ENCODE measurements at places on chromosomes 3 and 15.
A peak's percentile ranks its signal among the peaks of the same experiment; 100 is the strongest.

GRCh38 chr3:70702132-70702531, 389.7 kb upstream of the MDFIC2 start:
- no peak for DNase-seq

- DNase-seq: no peak
Observed at GRCh38 chr3:116614795-116615362, 94.7 kb upstream of the TUSC7 start.

GRCh38 chr15:45666119-45666875, 31.5 kb downstream of the SQOR start:
- no peak for DNase-seq

GRCh38 chr3:43185274-43185982, 79.5 kb upstream of the POMGNT2 start:
- DNase-seq: no peak

- DNase-seq: no peak
Observed at GRCh38 chr3:188890572-188891270, 281.1 kb upstream of the TPRG1 start.

- no peak for DNase-seq
Observed at GRCh38 chr3:46580675-46581074, 14.6 kb upstream of the LRRC2 start.

DNA sequence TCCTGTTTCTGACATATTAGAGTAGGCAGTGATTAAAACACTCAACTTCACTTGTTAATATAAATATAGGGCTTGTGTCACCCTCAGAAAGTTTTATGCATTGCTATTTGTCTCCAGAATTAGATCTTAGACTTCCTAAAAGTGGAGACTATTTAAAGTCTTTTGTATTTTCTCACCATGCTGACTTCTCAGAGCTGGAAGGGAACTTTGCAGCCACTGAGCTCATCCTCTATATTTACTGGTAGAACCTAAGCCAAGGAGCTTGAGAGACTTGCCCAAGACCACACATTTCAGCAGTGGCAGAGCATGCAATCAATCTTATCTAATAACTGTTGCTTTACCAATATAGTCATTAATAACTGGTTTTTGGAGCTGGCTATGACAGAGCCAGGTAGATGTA, 53.2 kb downstream of the STAC start:
- DNase-seq: no peak

- DNase-seq: no peak
Observed at GRCh38 chr15:77630956-77631744, 1.6 kb downstream of the LINGO1 start.

GRCh38 chr3:23713641-23714040, 92.1 kb upstream of the UBE2E1 start:
- no peak for DNase-seq

DNA sequence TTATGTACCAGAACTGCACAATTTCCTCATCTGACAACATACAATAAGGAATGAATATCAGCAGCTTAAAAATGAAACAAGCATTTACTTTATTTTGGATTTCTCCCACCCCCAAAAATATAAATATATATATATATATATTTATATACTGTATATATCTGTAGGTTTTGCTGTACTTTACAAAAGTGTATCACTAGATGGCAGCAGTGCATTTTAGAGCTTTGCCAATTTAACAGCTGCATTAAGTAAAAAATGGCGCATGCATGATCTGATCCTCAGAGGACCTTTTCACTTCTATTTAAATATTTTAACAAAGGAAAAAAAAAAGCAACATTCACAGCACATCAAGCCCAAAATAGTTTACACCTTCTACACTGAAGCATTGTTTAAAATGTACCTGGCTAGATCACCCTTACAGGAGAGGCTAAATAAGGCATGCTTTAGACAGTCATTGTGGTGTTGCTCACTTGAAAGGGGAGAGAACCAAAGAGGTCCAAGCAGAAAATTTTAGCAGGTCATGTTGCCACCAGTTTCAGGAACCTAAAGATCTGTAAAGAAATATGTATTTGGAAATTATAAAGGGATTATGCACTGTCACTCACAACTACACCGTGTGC, 72.6 kb downstream of the NPTN start:
- DNase-seq: no peak

- no peak for DNase-seq
Observed at GRCh38 chr15:80769829-80770705, 9.1 kb upstream of the CEMIP start.

- DNase-seq: no peak
Observed at GRCh38 chr3:28973609-28974008, 307.3 kb upstream of the RBMS3 start.

- no peak for DNase-seq
Observed at GRCh38 chr3:142211034-142211433, 14.4 kb downstream of the GK5 start.

DNA sequence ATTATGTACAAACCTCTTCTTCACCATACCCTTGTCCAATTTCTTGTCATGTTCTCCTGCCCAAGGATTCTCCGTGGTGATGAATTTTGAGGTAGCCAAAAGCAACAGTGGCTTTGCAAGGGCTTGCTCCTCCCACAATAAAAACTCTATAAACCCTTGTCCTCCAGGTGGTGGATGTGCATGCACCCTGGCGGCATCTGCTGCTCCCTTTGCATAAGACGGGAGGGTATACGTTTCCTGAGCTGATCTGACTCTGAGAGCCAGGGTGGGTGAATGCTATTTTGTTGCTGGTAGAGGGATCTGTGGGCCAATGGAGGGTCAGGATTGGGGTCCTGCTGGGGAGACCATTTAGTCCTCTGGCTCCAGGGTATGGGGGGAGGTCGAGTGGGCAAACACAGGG, 5.4 kb downstream of the DNAH1 start:
- DNase-seq: no peak

- DNase-seq: no peak
Observed at GRCh38 chr15:63206079-63206478, 16.7 kb downstream of the RAB8B start.

DNA sequence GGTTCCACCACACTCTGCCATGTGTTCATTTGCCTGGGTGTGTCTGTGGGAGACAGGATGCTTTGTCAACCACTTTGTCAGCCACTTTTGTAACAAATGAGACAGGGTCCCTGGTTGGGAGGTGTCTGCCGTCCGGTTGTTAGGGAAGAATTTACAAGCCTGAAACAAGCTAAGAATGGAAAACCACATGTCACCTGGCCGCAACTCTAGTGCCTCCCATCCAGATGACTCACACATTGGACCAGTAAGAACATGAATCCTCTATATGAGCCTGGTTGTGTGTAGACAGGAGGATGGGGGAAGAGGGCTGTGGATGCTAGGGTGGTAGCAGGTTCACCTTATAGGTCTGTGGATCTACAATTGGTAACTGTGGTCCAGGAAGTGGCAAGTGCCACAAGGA, 335.3 kb downstream of the CLSTN2 start:
- no peak for DNase-seq

DNA sequence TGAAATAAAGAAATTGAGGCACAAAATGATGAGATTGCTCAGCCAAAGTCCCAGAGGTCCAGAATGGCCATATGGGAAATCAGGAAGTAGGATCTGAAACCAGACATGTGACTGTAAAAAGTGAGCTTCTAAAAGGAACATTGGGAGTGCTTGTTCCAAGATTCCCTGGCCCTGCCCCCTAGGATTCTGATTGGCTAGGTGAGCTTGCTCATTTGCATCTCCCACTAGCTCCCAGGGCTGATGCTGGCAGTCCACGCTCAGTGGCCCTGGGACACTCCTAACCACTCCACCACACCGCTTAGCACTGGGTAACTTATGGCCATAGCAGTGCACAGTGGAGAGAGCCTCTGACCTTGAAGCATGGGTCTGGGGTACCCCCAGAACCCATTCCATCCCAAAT, 326.7 kb downstream of the NTRK3 start:
- no peak for DNase-seq

DNA sequence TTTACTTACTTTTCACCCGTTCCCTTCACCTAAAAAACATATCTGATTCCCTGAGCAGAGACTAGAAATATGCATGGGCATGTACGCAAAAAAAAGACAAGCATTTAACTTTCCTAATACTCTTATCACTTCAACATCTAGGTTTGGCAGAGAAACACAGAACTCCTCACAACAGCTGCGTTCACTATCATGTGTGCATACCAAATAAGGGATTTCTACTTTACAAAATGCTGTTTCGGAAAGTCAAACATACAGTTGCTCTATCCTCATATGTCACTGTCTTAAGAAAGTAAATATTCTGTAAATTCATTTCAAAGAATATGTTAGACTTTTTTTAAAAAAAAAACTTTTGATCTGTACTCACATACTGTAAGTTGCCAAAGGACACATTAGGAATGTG, 65.1 kb upstream of the CBLB start:
- no peak for DNase-seq

GRCh38 chr15:62566248-62566647, 401.2 kb upstream of the C2CD4B start:
- DNase-seq: no peak

DNA sequence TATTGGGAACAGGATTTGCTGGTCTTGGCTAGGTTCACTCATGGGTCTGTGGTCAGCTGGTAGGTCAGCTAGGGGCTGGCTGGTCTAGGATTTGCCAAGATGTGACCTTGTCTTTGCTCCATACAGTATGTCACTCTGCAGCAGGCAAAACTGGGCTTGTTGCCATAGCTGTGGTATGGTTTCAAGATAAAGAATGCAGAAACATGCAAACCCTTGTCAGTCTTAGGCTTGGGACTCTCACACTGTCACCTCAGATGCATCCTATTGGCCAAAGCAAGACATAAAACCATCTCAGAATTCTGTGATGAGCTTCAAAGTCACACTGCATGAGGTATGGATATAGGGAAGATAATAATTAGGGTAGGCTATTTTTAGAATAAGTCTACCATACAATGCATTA, 66.6 kb upstream of the TBC1D5 start:
- DNase-seq: no peak

DNA sequence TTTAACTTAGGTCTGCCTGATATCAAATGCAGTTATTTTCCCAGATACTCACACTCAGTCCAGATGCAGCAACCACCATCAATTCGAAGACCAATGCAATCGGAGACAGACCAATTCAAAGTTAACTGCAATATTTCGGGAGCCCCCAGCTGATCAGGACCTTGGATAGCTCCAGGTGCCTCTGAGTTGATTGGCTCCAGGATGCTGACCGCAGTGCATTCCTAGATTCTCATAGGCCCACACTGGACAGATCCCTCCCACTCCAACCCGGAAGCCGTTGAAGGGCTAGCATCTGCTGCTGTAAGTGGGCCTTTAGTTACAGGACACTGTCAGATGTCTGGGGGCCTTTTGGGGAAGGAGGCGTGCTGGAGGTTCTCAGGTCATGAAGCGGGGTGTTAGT, 89.5 kb upstream of the ATP2B2 start:
- peak; percentile 4 for DNase-seq

- no peak for DNase-seq
Observed at GRCh38 chr3:118842147-118842863, 192.3 kb downstream of the IGSF11 start.

DNA sequence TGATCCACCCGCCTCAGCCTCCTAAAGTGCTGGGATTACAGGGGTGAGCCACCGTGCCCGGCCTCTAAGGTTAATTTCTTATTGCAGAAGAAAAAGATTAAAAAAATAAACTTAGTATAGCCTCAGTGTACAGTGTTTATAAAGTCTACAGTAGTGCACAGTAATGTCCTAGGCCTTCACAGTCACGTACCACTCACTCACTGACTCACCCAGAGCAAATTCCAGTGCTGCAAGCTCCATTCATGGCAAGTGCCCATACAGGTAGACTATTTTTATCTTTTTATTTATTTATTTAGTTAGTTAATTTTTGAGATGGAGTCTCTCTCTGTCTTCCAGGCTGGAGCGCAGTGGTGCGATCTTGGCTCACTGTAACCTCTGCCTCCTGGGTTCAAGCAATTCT, 3.2 kb upstream of the FLNB start:
- DNase-seq: no peak

All from stimulated activated CD8-positive, alpha-beta memory T cell treated with anti-CD3 and anti-CD28 coated beads, Interleukin-7, amount 100 ng/mL, for 1 hour (primary cell).